Keratinocyte (primary cell): ENCODE measurements at places on chromosomes 16 and 17.

- H3K36me3 ChIP-seq = no peaks in the 10 kb centered on the region
- H3K4me3 ChIP-seq = no peak overlapping the region
- no peaks in the 10 kb centered on the region for H3K27me3 ChIP-seq
- no peak overlapping the region for H3K27ac ChIP-seq
These were observed 79.5 kb upstream of the DNAJA2 start for GRCh38 chr16:47052666-47053640.

DNA sequence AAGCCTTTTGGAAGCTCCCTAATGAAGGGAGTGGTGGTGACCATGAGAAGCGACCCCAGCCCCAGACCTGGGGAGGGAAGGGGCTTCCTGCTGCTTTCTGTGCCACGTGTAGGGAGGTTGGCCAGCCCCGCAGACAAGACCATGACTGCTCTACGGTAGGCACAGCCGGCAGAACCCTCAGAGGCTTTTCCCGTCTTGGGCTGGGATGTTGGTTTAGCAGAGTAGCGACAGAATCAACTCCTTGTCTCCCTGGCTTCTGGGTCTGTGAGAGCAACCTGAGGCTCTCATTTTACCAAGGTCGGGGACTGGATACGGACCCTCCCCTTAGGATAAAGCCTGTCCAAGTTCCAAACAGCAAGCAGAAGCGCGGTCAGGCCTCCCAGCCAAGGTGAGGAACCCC lies 123.3 kb downstream of the AXIN2 start:
- no peaks in the 10 kb centered on the region for H3K4me1 ChIP-seq
- H3K27ac ChIP-seq = no peak overlapping the region
- H3K36me3 ChIP-seq = no peaks in the 10 kb centered on the region
- DNase-seq = no peak
- no peak overlapping the region for H3K4me3 ChIP-seq

DNA sequence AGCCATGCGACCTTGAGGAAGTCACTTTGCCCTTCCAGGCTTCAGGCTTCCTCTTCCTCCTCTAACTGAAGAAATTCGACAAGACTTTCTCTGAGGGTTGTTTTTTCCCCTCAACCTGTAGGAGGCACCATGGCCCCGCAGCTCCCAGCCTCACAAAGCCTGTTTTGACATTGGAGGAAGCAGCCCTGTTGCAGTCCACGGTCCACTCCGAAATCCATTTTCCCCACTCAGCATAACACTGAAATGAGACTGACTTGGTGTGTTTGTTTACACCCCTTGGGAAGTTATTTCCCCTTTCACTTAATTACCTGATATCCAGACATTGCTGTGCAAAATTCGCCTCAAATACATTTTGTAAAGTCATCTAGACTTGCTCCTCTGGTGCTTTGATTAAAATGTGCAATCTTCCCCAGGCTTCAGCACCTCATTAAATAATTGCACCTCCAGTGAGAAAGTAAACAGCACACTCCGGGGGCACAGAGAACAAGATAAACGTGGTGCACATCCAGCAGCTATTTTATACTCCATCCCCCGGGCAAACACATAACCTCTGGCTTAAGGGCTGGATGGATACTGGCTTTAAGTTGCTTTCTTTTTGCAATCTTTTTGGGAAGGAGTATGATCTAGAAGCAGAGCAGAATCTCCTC lies 41.4 kb upstream of the PIRT start:
- H3K36me3 ChIP-seq = no peaks in the 10 kb centered on the region
- H3K4me1 ChIP-seq = no peaks in the 10 kb centered on the region

- no peak overlapping the region for H3K4me3 ChIP-seq
- no peaks in the 10 kb centered on the region for H3K36me3 ChIP-seq
- H3K27me3 ChIP-seq = peaks cover 4% of the 10 kb centered on the region
- H3K27ac ChIP-seq = no peak overlapping the region
- no peaks in the 10 kb centered on the region for H3K4me1 ChIP-seq
- DNase-seq = no peak
These were observed 127.8 kb upstream of the CDH5 start for GRCh38 chr16:66238696-66239095.

DNA sequence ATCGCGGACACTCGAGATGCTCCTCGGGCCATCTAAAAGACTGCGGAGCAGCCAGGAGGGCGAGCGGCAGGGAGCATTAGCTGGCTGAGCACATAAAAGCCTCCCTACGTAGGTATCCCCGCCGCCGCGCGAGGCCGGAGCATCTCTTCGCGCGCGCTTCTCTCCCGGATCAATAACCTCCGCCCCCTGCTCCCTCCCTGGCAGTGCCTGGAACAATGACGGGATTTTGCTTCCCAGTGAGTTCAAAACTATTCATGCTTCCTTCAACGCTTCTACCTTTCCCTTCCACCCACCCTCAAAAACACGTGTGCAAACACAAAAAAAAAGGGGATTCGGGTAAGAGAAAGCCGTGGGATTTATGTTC lies 984 bp downstream of the CENPV start:
- peaks cover 6% of the 10 kb centered on the region for H3K4me1 ChIP-seq
- H3K4me3 ChIP-seq = peak overlapping the region; percentile 33
- peaks cover 12% of the 10 kb centered on the region for H3K27me3 ChIP-seq
- DNase-seq = no peak

DNA sequence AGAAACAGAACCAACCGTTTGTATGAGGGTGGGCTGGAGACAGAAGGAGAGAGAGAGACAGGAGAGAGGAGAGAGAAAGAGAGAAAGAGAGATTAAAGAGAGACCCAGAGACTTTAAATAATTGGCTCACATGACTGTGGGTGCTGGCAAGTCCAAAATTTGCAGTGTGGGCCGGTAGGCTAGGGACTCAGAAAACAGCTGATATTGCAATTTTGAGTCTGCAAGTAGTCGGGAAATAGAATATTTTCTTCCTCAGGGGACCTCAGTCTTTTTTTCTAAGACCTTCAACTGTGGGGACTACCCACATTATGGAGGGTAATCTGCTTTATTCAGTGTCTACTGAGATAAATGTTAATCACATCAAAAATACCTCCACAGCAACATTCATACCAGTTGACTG lies 1439.0 kb downstream of the CDH11 start:
- no peaks in the 10 kb centered on the region for H3K27me3 ChIP-seq
- H3K36me3 ChIP-seq = no peaks in the 10 kb centered on the region
- no peaks in the 10 kb centered on the region for H3K4me1 ChIP-seq
- no peak overlapping the region for H3K4me3 ChIP-seq

DNA sequence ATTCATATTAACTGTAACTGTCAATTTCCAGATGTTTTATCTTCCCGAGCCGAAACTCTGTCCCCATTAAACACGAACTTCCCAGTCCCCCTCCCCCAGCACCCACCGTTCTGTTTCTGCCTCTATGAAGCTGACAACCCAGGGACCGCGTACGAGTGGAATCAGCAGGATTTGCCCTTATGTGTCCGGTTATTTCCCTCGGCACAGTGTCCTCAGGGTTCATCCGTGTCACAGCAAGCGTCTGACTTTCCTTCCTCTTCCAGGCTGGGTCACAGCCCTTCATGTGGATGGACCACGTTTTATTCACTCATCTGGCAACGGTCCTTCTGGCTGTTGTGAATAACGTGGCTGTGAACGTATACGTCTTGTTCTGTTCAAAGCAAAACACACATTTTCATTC lies 31.3 kb downstream of the METRNL start:
- no peak overlapping the region for H3K27ac ChIP-seq
- H3K4me3 ChIP-seq = no peak overlapping the region
- DNase-seq = no peak
- peaks cover 42% of the 10 kb centered on the region for H3K27me3 ChIP-seq
- H3K4me1 ChIP-seq = peaks cover 16% of the 10 kb centered on the region

GRCh38 chr17:80262775-80263244 lies 2.2 kb downstream of the RNF213 start:
- H3K27me3 ChIP-seq = no peaks in the 10 kb centered on the region
- peak overlapping the region; percentile 43 for H3K27ac ChIP-seq
- peak overlapping the region; percentile 5 for H3K4me3 ChIP-seq

GRCh38 chr16:4494746-4495490 lies 18.7 kb downstream of the HMOX2 start:
- no peaks in the 10 kb centered on the region for H3K27me3 ChIP-seq
- H3K4me1 ChIP-seq = peaks cover 73% of the 10 kb centered on the region
- no peak for DNase-seq
- peak overlapping the region; percentile 98 for H3K27ac ChIP-seq
- peak overlapping the region; percentile 60 for H3K4me3 ChIP-seq
- peaks cover 39% of the 10 kb centered on the region for H3K36me3 ChIP-seq
